ENCODE measurements at places on chromosomes 5 and 9.
A peak's percentile ranks its signal among the peaks of the same experiment; 100 is the strongest.

GRCh38 chr5:125289606-125290005, 543.2 kb upstream of the ZNF608 start:
- DNase-seq = no peak

GRCh38 chr5:87671146-87671545, 258.4 kb upstream of the CCNH start:
- no peak for DNase-seq

DNA sequence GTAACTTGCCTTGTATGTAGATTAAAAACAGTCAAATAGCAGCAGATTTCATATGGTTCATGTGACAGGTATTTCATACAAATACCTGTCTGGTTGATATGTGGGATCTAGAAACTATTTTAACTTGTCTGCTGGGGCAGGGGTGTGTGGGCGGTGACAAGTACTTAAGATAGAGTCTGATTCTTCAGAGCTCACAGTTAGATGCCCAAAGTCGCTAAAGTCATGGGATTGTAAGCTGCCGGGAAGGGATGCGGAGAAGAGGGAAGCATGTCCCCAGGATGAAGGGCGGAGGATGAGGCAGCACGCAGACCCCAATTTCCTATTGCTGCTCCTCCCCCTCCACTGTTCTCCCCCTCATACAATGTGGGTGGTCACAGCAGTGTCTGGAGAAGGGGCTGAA, 13.3 kb downstream of the ANXA6 start:
- no peak for DNase-seq

- DNase-seq = no peak
Observed at GRCh38 chr5:171724468-171725204, 61.0 kb upstream of the SMIM23 start.

DNA sequence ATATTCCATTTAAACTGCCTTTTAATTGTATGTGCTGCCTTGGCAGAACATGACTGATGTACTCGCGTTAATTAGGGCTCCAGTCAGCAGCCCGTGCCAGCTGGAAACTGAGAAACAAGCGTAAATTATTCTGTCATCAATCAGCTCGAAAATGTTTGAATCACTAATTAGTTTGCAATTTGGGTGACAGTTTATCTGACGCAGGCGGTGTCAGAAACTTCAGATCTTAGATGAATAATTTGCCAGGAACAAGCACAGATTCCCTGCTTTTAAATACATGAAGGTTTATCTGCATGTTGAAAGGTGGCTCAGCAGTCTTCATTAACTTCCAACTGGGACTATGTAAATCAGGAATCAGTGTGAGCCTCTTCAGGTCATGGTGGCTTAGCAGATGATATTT, 176.0 kb upstream of the TLE4 start:
- no peak for DNase-seq

DNA sequence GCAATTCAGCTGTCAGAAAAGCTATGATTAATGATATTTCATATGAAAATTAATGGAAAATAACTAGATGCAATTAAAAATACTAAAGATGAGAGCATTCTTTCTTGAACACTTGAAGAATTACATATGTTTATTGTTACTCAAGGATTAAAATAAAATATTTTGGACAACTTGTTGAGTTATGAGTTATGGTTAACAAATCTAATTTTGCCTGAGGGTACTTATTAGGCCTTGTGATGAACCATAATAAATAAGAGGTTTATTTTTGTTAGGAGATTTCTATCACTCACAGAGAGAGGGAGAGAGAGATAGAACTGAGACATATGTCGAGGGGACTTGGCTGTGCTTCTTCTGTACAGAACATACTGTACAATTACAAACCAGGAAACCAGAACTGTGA, 183.7 kb downstream of the ISL1 start:
- no peak for DNase-seq

GRCh38 chr5:135399794-135400542, 937 bp upstream of the MACROH2A1 start:
- DNase-seq = no peak

DNA sequence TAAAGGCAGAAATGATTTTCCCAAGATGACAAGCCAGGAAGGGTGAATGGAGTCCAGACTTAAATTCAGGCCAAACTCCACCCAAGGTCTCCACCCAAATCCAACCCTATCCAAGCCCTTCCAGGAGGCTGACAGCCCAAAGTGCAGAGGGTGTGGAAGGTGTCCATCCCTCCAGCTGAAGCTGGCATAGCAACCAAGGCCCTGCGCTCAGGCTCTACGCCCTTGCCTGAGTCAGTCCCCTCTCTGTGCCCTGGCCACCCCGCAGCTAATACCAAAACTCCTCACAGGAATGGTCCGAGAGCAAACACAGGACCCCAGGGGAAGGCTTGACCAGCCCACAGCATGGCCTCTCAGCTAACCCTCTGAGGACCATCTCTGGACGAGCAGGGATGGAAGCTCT, 2.1 kb downstream of the SEPTIN8 start:
- no peak for DNase-seq

- no peak for DNase-seq
Observed at GRCh38 chr9:90916147-90916734, 114.6 kb downstream of the SYK start.

DNA sequence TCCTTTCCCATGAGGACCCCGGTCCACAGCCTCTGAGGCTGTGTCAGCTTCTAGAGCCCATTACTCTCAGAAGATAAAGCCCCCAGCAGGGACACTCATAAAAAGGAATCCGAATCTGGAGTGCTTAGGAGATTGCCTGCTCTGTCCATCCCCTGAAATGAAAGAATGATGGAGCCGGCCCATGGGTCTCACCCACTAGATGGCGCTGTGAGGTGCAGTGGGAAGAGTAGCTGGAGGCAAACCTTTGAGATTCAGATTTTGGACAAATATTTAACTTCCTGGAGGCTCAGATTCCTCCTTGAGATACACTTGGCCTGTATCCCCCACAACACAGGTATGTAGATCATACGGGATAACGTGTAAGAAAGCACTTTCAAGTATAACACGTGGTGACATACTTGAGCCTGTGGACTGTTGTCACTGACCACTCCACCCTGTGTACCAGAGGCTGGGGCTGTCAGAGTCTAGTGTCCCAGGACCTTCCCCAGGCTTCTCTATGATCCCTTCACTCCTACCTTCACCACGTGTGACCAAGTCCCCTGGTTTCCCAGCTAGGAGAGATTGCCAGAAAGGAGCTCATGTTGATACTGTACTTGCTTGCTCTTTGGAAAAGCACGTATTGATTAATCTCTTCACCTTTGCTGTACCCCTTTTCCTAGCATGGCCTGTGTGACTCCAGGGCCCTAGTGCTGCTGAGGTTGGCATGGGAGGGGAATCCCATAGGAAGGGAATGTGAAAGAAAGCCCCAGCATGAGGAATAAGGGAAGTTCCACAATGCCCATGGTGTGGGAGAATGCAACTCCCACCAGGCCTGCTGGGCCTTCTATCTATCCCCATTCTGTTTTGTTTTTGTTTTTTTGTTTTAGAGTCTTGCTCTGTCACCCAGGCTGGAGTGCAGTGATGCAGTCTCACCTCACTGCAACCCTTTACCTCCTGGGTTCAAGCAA, 32.1 kb downstream of the TRMO start:
- DNase-seq = peak; percentile 6

DNA sequence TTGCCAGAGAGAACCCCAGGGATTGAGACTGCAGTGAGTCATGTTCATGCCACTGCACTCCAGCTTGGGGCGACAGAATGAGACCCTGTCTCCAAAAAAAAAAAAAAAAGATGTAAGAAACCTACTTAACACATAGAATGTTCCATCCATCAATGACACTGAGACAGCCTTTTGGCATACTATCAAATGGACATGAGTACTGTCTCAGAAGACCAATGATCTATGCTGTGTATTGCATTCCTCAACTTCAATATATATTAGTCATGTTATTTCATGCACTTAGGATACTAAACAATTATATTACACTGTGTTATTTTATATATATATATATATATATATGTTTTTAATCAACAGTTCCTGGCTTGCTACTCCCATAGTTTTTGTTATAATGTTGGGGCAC, 57.1 kb upstream of the ANKH start:
- no peak for DNase-seq

- DNase-seq = no peak
Observed at GRCh38 chr5:122458278-122458872, 146.3 kb downstream of the SNCAIP start.

DNA sequence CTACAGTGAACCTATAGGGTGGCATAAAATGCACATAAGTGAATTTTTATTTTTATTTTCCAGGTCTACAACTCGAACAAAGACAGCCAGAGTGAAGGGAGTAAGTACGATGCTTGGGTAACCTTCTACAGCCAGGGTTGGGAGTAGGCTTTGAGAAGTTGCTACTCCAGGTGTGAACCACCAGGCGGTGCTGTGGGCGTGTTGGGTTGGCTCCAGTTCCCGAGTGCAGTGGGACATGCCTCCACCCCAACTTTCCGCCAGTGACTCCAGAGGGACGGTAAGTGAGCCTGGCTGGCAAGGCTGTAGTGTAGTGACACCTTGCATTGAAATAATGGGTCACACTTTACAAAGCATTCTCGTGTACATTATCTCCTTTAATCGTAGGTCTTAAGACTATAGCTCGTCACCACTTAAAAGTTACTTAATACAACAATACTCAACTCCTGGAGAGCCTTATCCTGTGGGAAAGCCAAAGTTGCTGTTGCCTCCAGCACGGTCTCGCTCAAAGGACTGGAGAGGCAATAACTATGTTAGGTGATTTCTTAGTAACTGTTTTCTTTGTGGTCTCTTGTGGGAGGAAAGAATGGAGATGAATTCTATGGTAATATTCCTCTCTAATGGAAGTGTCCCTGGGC, 244.0 kb downstream of the ARHGAP26 start:
- no peak for DNase-seq

DNA sequence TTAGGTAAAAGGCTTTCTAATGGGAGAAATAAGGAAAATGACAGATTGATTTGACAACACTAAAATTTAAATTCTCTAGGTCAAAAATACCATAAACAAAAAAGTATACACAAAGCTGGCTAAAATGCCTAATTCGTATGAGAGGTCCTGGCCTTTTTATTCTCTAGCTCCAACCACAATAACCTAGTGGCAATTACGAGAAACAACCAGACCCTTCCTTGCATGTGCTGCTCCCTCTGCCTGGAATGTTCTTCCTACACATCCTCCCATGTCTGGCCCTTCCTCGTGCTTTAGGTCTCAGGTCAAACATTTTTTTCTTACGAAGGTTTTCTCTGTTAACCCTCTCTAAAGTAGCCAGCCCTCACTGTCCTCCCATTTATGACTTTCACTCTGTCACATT, 176.4 kb upstream of the PLPPR1 start:
- no peak for DNase-seq

DNA sequence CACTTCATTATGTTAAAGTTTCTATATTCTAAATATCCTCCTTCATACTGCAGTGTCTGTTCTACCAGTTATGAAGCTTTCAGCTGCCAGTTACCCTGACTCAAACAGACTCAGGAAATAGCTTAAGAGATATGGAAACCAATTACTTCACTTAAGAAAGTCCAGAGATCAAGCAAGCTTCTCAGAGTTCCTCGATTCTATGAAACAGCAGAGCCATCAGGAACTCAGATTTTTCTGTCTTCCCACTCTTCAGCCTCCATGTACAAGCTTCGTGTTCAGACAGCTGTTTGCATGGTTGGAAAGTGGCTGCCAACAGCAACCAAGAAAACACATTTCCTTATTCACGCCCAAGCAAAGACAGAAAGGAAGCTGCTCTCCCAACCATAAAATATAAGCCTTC, 216.1 kb downstream of the ACTL7B start:
- DNase-seq = no peak

DNA sequence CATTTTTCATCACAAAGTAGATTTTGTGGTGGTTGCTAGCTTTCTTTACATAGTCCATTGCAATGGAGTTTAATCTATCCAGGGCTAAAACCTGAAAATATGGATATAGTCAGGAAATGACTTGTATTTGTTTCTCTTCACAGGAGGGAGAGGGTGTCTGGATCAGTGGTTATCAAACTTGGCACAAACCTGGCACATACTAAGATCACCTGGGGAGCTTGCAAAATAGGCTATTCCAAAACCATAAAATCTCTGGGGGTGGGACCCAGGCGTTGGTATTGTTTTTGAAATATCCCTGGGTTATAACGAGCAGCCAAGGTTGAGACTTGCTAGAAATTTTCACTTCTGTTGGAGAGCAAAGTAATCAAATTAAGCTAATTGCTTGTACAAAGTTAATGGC, 179.9 kb downstream of the PCSK1 start:
- DNase-seq = no peak

- peak; percentile 88 for DNase-seq
Observed at GRCh38 chr5:52961274-52961681, 27.9 kb upstream of the ITGA2 start.

- peak; percentile 96 for DNase-seq
Observed at GRCh38 chr5:112737463-112738190, at the start of gene APC. Gene APC, plus strand, starts transcription at chr5:112737885. Its CDS starts 17,006 bp downstream, at chr5:112754891.

DNA sequence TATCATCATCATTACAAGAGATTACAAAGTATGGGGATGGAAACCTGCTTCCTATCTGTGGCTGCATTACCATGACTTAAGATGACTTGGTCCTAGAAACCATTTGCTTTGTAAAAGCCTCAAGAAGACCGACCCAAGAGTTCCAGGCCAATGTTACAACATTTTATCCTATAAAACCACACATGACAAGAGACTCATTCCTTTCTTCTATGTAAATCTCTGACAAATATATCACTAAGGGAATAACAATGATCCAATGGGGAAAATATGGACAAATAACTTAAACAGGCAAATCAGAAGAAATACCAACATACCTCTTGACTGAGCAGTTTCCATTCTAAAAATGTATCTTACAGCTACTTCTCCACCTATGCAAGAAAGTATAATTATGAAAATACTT, 44.3 kb upstream of the VPS13A start:
- DNase-seq = no peak

GRCh38 chr5:6601816-6602215, 31.0 kb downstream of the NSUN2 start:
- no peak for DNase-seq

GRCh38 chr5:109451146-109451545, 41.4 kb upstream of the PJA2 start:
- DNase-seq = peak; percentile 56

- DNase-seq = no peak
Observed at GRCh38 chr5:139836469-139837208, 41.0 kb downstream of the PSD2 start.

GRCh38 chr5:15966651-15967050, 212.9 kb downstream of the MARCHF11 start:
- no peak for DNase-seq

GRCh38 chr9:96458226-96458625, 8.3 kb downstream of the HABP4 start:
- no peak for DNase-seq

Measured in astrocyte of the hippocampus (primary cell).